ENCODE measurements at places on chromosomes 7 and 10.

DNA sequence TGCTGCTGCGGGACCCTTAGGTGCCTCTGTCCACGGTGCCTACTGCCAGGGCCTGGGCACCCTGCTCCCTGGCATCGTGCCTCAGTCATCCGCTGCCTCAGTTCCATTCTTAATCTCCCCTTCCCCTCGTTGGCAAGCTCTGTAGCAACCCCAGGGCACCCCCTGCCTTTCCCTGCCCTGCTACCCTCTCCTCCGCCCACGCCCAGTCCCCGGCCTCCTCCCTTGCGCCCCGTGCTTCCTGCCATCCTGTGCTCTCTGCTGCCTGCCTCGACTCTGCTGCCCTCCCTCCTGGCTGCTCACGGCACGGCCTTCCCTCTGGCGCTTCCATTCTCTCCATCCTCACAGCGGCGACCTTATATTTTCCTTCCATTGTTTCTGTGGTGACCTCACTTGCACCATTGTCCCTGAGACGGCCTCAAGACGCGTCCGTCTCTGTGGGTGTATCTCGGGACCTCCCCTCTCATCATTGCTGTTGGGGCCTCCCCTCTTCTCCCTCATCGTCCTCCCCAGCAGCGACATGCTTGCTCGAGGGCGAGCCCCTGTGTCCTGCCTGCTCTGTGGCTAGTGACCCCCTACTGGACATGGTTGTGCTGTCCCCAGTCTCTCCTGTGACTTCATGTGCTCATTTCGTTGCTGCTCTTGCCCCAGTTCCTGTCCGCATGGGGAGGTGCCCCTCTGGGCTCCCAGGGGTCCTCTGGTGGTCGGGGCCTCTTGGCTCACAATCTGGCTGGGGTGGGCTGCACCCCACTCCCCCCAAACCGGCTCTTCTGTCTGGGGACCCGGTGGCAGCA lies 35.3 kb downstream of the AGAP3 start:
- no peak for DNase-seq

GRCh38 chr10:118764195-118764594 lies 9.4 kb upstream of the CACUL1 start:
- no peak for DNase-seq

DNA sequence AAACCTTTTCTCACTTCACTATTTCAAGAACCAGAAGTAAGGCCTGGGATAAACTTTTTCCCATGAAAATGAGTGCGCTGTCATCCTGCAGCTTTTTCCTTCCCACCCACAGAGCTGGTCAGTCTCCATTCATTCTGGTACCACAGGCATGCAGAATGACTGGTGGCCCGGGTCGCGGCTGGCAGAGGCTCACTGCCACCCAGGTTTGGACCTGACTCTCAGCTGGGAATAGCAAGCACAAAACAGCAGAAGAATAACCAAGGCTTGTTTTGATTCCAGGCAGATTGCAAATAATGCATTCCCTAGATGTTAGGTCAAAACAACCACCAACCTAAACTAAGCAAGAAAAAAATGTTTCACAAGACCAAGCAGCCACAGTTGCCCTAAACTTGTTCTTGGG lies 190.5 kb upstream of the NRP1 start:
- DNase-seq = no peak

DNA sequence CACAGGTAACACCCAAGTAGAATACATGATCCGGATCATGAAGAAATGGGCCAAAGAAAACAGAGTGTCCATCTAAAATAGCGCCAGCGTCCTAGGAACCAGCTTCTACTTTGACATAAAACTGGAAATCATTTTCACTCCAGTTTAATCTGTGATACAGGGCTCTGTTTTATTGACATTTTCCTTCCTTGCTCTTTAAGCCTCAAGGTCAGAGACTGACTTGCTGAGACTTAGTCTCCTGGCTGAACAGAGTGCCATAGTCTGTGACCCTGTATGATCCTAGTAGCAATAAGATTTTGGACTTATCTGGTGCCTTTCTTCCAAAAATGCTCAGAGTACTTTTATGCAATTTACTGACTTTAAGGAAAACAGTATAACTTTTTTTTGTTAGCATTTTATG lies 41.7 kb upstream of the UBN2 start:
- DNase-seq = no peak

GRCh38 chr7:80197627-80198026 lies 63.0 kb downstream of the GNAI1 start:
- no peak for DNase-seq

DNA sequence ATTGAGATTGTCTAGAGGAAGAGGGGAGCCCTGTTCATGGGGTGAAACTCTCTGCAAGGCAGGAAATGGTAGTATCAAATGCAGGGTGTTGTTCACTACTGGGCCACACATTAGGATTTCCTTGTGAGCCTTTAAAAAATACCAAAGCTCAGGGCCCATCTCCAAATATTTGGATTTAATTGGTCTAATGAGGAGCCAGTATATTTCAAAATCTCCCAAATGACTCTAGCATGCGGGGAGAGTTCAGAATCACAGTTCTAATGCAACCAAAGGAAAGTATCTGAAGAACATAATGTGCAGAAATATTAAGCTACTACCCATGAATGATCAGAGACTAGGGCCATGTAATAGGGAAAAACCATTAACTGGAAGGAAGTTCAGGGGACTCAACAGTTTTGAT lies 27.3 kb downstream of the JCAD start:
- DNase-seq = no peak

DNA sequence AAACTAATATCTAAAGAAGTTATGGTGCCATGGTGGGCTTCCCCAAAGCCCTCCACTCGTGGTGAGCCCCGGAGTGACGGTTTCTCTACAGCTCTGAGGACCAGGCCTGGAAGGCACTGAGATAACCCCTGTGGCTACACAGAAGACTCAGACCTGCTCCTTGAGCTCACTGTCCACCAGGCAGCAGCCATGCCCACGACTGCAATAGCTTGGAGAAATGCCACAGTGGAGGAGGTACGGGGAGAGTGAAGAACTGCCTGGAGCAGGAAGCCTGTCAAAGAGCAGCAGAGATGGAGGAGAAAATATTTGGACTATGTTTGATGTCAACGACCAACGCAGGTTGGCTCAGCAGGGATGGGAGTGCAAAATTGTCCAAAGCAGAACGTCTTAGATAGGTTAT lies 300.1 kb upstream of the NPSR1 start:
- no peak for DNase-seq

- no peak for DNase-seq
Observed at GRCh38 chr7:122528879-122529481, 169.9 kb downstream of the RNF133 start.
